Kidney epithelial cell (primary cell): ENCODE measurements at places on chromosomes 16 and 17.

DNA sequence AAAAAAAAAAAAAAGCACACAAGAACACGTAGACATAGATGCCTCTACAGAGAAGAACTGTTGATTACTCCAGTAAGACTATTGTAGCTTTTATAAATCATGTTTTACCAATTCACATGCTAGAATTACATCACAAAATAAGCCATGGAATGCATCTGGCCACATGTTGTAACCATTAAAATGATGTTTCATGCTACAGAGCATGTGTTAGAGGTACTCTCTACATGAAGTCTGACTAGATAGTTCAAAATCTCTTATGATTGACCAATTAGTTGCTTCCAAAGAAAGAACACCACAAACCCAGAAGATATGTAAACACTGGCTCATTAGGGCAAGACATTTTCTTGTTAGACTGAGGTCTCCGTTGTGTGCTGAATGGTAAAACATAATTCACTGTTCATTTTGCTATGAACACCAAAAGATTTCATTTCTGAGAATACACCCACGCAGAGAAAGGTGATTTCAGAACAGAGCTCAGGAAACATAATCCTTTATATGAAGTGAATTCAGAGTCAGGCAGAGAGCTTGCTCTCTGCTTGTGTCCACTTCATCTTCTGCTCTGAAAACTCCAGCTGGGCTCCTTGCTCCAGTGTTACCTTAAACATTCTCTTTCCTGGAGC is 411.4 kb upstream of the SOX9 start:
- no peak for DNase-seq

DNA sequence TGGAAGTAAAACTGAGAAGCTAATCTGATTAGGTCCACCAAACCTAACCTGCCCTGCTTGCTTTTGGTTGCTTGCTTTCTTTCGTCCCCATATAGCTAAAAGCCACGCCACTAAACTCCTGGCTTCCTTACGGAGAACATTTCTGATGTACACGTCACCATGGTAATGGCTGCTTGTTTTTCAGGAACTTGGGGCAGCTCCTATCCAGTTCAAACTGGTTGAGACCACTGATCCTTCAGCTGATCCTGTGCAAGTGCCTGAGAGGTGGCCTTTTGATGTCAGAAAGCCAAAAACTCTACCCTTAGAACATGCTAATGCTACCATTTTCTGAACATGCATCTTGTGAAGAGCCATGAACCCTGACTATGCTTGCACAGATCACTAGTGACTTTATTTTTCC is 14.4 kb upstream of the DHRS7C start:
- no peak for DNase-seq

GRCh38 chr17:34126496-34126895 is 128.6 kb upstream of the CCL2 start:
- DNase-seq, result no peak

GRCh38 chr16:57998486-57998885 is 2.0 kb downstream of the ZNF319 start:
- DNase-seq, result no peak

DNA sequence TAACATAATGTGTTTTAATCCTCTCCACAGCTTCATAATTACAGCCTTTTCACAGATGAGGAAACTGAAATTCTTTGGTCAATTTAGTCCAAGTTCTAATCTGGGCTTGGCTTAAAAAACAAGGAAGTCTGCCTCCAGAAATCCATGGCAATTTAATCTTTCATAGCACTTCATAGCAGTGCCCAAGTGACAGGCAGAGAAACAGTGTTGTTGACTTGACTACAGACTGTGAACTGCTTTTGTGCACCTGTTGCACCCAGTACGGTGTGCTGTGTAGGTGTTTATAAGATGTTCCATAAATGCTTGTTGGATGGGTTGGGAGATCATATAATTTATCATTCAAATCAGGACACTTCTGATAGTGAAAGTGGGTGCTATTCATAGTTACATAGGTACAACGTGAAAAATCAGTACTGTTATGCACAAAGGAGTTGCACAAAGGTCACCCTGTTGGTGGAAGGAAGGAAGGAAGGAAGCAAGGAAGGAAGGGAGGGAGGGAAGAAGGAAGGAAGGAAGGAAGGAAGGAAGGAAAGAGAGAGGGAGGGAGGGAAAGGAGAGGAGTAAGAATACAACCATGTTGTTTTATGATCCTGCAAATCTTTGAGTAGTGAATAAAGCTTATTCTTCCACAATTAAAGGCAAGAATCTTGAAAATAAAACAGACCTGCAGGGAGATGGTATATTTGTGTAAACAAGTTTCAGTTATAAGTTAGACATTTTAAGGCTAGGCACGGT is 56.5 kb upstream of the HLF start:
- no peak for DNase-seq

GRCh38 chr17:72560303-72561247 is 439.8 kb downstream of the SOX9 start:
- no peak for DNase-seq

GRCh38 chr16:17515421-17516210 is 44.9 kb upstream of the XYLT1 start:
- DNase-seq, result peak; percentile 9

GRCh38 chr16:2768403-2769089 is 8.5 kb downstream of the ELOB start:
- DNase-seq, result no peak

DNA sequence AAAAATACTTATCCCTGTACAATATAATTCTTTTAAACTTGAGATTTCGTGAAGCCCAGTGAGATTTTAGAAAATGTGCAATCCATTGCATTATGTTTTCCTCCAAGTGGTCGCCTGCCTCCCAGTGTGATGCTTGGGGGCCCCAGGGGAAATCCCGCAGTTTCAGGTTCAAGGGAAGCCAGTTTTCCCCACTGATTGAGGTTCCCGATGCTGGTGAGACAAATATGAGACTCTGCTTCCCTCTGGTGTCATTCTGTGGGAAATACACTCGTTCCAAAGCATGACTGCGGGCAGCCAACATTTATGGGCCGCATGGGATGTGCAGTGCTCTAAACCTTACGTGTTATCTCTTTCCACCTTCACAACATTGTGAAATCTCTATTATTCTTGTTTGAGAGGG is 200.8 kb downstream of the PRKCB start:
- no peak for DNase-seq

DNA sequence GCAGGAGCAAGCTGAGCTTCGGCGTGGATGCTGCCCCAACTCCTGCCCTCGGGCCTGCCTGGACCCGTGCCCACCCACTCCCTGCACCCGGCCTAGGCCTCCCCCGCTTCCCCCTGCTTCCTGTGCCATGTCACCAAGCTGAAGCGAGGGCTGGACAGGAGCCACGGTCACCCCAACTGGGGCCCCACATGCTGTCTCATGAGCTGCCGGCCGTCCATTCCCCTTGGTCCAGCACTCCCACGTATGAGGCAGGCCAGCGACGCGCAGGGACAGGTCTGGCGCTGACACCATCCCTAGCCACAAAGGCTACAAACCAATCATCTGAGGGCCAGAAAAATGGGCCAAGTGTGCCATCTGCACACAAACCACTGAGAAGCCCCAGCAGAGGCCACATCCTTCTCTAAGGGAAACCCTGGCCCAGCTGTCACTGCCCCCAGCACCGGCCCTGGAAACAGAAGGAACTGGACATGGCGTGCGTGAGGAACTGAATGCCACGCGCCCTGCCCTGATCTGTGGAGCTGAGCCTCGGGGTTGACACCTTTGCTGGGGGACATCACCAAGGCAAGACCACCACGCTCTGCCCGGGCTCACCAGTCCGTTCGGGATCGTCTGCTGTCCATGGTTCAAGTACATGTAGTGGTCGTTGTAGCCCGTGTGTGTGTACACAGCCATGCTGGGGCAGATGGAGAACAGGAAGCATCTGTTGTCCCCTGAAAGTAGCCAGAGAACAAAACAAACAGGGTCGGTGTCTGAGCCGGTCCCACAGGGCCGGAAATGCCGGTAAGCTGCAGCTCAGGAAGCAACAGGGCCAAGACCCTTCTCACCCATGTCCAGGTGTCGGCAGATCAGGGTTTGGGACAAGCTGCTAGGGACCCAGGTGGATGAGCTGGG is 22.2 kb downstream of the MEAK7 start:
- no peak for DNase-seq

- peak; percentile 71 for DNase-seq
These were observed 44.4 kb upstream of the ANKFN1 start for GRCh38 chr17:56108811-56109284.

DNA sequence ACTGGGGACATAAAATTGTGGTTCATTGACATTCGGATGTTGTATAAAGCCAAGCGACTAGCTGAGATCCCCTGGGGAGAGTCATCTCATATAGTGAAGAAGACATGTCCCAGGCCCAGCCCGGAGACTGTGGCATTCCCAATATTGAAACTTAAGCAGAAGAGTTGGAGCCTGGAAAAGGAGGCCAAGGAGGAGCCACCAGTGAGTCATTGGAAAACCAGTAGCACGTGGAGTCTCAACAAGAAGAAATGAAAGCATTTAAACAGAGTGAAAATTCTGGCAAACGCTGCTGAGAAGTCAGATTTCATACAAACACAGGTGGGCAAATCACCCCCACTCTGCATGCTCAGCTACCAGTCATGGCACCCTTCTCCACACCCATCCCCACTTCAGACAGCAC is 9.4 kb upstream of the ELAC2 start:
- no peak for DNase-seq

DNA sequence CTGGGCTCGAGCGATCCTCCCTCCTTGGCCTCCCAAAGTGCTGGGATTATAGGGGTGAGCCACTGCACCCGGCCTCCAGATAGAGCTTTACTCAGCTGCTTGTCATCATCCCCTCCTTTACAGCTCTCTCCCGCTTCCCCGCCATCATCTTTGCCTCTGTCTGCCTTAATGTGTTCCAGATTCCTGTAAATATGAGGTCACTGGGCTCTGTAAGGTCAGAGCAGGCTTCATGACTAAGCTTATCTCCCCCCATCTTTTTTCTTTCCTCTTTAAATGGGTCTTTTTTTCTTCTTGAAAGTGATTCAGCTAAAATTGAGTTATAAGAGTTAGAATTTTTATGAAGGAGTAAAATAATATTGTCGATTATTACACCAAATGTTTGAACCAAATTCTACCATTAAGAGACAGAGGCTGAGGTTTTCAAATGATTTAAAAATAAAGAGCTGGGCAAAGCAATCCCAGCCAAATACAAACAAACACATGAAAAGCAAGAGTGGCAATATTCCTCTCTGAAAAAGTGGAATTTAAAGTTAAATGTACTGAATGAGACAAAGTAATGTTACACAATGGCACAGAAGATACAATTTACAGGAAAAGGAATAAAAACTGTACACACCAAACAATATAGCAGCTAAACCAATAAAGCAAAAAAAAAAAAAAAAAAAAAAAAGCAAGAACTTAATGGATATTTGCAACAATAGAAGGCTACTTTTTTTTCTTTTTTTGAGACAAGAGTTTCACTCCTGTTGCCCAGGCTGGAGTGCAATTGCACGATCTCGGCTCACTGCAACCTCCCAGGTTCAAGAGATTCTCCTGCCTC is 62.1 kb downstream of the CRISPLD2 start:
- DNase-seq, result peak; percentile 66

DNA sequence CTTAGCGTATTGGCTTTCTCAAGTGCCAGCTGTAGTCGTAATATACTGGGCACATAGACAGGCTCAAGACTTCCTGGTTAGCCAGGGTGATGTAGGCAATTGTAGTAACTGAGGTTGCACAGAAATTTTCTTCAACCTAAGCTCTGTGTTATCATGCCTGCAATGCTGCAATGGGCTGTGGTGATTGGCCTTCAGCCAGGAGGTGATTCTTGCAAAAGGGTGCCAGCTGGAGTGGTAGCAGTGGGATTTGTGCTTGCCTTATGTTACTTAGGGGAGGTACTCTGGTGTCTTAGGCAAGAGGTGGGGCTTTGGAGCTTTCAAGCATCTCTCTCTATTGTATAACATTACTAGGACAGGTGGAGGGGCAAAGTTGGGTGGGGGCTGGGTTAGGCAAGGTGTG is 495.1 kb downstream of the CDH11 start:
- no peak for DNase-seq

- DNase-seq, result no peak
These were observed 43.1 kb downstream of the TBX4 start for GRCh38 chr17:61495161-61495857.

DNA sequence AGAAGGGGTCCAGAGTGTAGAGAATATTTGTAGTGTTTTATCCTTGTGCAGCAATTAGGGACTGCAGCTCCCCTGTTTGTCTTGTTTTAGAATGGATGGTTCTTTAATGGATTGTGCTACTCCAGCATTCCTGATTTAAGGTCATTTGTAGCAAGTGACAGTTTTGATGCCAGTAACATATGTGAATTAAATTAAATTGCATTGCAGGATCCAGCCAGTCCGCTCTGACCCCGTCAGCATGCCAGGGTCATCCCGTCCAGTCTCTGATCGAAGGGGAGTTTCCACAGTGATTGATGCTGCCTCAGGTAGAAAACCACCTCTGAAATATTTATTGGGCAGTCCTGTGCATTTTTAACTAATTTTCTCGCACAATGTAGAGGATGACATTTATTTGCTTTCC is 315.4 kb upstream of the TBX2 start:
- DNase-seq, result no peak

DNA sequence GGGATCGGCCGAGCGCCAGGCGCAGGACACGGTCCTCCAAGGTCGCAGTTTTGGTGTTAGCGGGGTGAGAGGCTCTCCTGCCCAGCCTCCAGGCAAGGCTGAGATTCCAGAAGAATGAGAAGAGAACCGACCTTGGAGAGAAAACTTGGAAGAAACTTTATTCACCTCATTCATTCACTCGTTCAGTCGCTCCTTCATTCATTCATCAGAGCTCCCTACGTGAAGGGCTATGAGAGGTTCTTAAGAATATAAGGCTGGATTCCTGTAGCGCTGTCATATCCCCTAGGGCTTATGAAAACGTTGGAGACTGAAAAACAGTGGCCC is 991 bp upstream of the MYH10 start:
- no peak for DNase-seq

GRCh38 chr17:29162909-29163341 is 17.3 kb downstream of the MYO18A start:
- DNase-seq, result no peak

- no peak for DNase-seq
These were observed 2.1 kb downstream of the MGAT5B start for GRCh38 chr17:76870377-76870714.

DNA sequence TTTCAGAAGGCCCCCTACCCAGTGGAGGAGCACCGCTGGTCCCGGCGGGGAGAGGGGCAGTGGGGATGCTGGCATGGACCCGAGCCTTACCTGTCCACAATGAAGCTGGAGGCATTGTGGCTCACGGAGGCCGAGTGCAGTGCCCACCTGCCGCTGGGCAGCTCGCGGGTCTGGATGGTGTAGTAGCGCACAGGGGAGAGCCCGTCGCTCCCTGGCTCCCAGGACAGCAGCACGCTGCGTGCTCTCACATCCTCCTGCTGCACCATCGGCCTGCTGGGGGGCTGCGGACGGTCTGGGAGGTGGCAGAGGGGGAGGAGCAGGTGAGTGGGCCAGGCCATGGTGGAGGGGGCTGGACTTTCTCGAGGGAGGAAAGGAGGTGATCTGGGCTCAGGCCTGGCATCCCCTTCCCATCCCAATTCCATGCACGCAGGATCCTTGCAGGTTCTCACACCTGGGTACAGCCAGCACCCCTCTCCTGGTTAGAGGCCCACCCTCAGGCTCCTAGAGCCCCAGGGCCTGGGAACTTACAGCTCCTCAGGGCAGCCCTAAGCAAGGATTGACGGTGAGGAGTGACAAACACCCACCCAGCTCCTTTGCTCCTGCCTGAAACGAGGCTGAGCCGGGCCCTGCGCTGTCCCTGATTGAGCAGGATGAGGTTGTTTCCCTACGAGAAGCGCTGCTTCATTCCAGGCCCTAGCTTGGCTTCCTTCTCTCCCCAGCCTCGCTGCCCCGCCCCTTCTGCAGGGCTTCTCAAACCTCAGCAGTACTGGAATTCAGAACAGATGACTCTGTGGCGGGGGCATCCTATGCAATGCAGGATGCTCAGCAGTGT is 76.2 kb upstream of the CDC42EP4 start:
- no peak for DNase-seq
